ENCODE measurements at places on chromosomes 3 and 15.

GRCh38 chr15:89307046-89307587 lies 27.5 kb downstream of the POLG start:
- DNase-seq, result peak; percentile 53

DNA sequence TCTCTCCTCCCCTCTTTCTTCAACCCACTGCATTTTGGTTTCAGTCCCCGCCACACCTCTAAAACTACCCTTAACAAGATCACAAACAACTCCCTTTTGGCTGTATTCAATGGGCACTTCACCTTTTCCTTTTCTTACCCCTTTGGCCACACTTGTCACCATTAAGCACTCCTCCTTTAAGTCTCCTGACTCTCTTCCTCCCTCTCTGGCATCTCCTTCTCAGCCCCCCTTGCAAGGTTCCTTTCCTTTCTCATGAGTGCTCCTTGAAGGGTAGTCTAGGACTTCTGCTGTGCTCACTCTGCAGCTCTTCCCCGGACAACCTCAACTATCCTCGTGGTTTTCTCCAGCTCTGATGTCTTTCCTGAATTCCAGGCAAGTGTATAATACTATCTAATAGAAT lies 103.7 kb downstream of the RPL22L1 start:
- DNase-seq, result no peak

DNA sequence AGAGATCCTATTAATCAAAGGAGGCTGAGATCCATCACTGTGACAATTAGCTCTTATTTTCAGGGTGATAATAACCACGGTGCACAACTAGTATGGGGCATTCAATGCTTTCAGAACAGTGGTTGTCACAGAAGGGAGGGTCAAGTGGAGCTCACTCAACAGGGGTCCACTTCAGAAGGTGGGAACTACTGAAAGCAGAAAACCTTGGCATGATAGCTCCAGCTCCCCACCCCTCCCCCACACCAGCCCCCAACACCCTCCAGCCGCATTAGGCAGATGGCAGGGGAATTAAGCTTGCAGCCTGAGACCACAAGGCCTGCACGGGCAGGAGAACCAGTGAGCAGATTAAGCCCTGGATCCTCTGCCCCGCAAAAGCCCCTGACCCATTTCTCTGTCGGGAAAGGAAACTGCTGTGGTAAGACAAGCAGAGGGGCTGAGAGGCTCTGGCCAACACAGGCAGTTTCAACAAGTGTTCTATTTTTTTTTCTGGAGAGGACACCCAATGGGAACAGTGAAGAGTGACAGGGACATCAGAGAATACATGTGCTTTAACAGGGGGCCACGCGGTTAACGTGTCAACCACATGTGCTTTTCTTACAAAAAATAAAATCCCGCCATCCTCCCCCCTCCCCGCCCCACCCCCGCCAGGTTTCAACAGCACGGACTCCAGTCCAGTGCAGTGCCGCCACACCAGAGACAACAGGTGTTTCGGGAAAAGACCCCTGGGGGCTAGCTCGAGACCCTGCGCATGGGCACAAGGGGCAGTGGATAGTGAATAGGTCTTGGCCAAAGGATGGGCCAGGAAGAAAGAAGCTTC lies 997 bp downstream of the FYCO1 start:
- DNase-seq, result no peak

GRCh38 chr15:47516558-47516957 lies 200.7 kb upstream of the SEMA6D start:
- peak; percentile 34 for DNase-seq

DNA sequence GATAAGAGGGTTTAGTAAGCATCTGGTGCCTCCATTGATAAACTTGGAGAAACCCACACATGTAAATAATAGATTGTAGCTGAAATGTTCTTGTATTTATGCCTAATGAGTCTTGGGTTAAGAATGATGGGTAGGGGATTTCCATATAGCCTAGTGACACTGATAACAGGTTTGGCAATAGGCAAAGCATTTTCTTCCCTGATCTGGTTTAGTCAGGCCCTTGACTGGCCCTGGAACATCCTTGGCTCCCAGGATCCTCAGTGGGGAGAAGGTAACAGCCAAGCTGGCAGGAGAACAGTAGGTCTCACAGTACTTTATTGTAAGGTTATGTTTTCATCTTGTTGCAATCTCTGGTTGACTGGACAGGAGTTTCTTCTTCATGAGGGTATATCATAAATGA lies 228.4 kb downstream of the DIPK2A start:
- no peak for DNase-seq

DNA sequence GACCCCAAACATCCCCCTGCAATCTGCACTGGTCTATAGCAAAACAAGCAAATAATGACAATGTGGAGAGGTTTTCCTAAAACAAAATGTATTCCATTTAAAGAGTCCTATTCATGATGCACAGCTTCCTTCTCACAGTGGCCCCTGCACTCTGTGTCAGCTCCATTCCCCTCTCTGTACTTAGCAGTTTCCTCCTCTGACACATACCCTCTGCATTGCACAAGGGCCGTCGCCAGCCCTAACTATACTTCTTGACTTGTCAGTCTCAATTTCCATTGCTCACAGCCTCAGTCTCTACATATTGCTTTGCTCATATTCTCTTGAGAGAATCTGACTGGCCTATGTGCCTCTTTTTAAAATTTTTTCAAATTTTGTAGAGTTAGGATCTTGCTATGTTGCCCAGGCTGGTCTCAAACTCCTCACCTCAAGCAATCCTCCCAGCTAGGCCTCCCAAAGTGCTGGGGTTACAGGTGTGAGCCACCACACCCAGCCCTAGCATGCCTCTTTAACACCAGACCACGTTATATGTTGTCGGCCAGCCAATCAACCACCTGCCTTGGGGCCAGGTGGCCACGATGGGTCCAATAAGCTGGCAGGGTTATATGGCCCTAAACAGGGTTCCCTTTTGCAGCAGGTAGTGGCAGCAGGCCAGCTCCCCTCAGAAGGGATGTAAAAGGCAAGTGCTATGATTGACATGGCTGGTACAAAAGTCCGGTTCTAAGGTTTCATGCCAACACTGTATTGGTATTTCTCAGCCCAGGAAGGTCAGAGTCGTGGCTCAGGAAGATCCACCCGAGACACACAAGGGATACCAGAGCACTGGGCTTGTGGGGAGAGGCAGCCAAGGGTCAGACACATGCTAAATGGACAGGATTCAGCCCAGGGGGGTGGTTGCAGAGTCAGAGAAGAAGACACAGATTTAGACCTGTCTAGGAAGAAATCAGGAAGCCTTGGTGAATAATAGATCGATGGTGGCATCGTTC lies 59.0 kb upstream of the SMAD3 start:
- peak; percentile 57 for DNase-seq
